Thymus (tissue), 14 donors: ENCODE measurements at places on chromosomes 5 and 9.

DNA sequence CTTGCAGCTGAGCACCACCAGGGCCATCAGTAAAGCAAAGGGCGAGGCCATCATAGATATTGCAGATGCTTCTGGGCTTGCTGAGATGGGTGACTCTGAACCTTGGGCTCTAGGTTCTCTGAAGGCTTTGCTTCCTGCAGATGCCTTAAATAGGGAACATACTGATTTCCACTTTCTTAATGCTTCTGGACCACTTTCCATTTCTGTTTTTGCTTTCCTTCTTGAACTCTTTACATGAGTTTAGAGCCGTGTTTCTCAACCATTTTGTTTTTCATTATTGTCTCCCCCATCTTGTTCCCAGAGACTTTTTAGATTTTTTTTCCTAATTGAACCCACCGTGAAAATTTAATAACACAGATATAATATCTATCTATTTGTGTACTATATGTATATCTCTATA lies at the start of gene IFNA13:
TSS of gene IFNA13 (minus strand) at position 101 of the 400 bp plus-strand sequence. CDS start at position 54, 47 bp downstream.
- H3K27me3 ChIP-seq = no peaks in the 10 kb centered on the region
- no peaks in the 10 kb centered on the region for H3K36me3 ChIP-seq
- no peaks in the 10 kb centered on the region for H3K4me1 ChIP-seq

DNA sequence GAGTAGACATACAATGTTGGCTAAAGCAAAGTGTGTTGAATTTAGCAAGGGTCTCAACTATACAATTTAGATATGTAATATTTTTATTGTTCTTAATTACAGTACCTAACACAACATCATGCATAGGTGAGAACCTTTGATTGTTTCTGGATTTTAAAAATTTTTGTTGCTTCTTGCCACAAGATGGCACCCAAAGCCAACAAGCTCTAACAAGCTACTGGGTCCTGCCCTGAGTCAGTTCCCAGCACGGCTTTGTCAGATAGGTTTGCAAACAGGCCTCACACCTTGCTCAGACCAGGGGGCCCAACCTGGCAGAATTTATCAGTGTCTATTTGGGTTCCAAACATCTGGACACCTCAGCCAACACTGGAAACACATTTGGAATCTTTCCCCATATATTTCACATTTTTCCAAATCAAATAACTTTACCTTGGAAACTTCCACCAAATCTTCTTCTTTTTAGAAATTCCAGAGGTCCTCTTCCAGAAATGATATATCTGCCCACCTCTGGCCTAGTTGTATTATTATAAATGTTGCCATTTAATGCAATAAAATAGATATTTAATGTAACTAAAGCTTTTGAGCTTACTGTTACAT lies 49.5 kb upstream of the EGFLAM start:
- no peaks in the 10 kb centered on the region for H3K36me3 ChIP-seq
- H3K27me3 ChIP-seq = peaks cover 2% of the 10 kb centered on the region
- DNase-seq = no peak
- no peak overlapping the region for H3K27ac ChIP-seq

DNA sequence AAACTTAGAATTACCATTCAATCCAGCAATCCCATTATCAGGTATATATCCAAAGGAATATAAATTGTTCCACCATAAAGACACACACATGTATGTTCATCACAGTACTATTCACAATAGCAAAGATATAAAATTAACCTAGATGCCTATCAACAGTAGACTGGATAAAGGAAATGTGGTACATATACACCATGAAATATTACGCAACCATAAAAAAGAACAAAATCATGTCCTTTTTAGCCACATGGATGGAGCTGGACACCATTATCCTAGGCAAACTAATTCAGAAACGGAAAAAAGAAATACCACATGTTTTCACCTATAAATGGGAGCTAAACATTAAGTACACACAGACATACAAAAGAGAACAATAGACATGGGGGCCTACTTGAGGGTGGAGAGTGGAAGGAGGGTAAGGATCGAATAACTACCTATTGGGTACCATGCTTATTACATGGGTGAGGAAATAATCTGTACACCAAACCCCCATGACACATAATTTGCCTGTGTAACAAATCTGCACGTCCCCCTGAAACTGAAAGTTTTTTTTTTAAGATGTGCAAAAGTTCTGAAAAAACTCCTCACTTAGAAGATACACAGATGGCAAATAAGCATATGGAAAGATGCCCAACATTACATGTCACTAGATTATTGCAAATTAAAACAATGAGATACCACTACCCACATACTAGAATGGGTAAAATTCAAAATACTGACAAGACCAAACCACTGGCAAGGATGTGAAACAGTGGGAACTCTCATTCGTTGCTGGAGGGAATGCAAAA lies 313.0 kb upstream of the CD180 start:
- H3K27me3 ChIP-seq = no peaks in the 10 kb centered on the region
- DNase-seq = no peak
- H3K36me3 ChIP-seq = no peaks in the 10 kb centered on the region
- no peak overlapping the region for H3K4me3 ChIP-seq
- no peak overlapping the region for H3K27ac ChIP-seq

GRCh38 chr9:89032173-89032572 lies 40.9 kb downstream of the S1PR3 start:
- no peaks in the 10 kb centered on the region for H3K27me3 ChIP-seq
- H3K4me3 ChIP-seq = no peak overlapping the region
- no peaks in the 10 kb centered on the region for H3K4me1 ChIP-seq
- H3K36me3 ChIP-seq = no peaks in the 10 kb centered on the region
- no peak overlapping the region for H3K27ac ChIP-seq

- H3K4me1 ChIP-seq = no peaks in the 10 kb centered on the region
- DNase-seq = no peak
- no peaks in the 10 kb centered on the region for H3K36me3 ChIP-seq
- no peaks in the 10 kb centered on the region for H3K27me3 ChIP-seq
- H3K27ac ChIP-seq = no peak overlapping the region
These were observed 11.9 kb downstream of the ROPN1L start for GRCh38 chr5:10453545-10453944.

- H3K4me1 ChIP-seq = peaks cover 6% of the 10 kb centered on the region
- no peak overlapping the region for H3K27ac ChIP-seq
- H3K27me3 ChIP-seq = no peaks in the 10 kb centered on the region
- H3K4me3 ChIP-seq = no peak overlapping the region
These were observed 437.5 kb downstream of the TMEM232 start for GRCh38 chr5:110288766-110289511.

- H3K27ac ChIP-seq = no peak overlapping the region
- H3K36me3 ChIP-seq = no peaks in the 10 kb centered on the region
- no peak for DNase-seq
- H3K4me3 ChIP-seq = no peak overlapping the region
- H3K27me3 ChIP-seq = no peaks in the 10 kb centered on the region
These were observed 29.7 kb downstream of the ACTBL2 start for GRCh38 chr5:57452885-57453284.

- H3K27me3 ChIP-seq = peaks cover 16% of the 10 kb centered on the region
- H3K4me1 ChIP-seq = peaks cover 3% of the 10 kb centered on the region
- H3K4me3 ChIP-seq = no peak overlapping the region
- H3K27ac ChIP-seq = no peak overlapping the region
These were observed 7.8 kb upstream of the KCNIP1 start for GRCh38 chr5:170495825-170496661.

GRCh38 chr5:30879887-30880286 lies 313.6 kb upstream of the CDH6 start:
- no peak overlapping the region for H3K4me3 ChIP-seq
- H3K4me1 ChIP-seq = no peaks in the 10 kb centered on the region
- DNase-seq = no peak
- H3K36me3 ChIP-seq = no peaks in the 10 kb centered on the region
- no peak overlapping the region for H3K27ac ChIP-seq

- peaks cover 21% of the 10 kb centered on the region for H3K27me3 ChIP-seq
- no peak for DNase-seq
- H3K4me1 ChIP-seq = peaks cover 21% of the 10 kb centered on the region
- H3K27ac ChIP-seq = no peak overlapping the region
- no peaks in the 10 kb centered on the region for H3K36me3 ChIP-seq
These were observed 98.9 kb upstream of the FCN2 start for GRCh38 chr9:134781591-134782302.

- no peak overlapping the region for H3K4me3 ChIP-seq
- H3K36me3 ChIP-seq = no peaks in the 10 kb centered on the region
- H3K4me1 ChIP-seq = no peaks in the 10 kb centered on the region
These were observed 176.1 kb upstream of the RASEF start for GRCh38 chr9:83238871-83239640.

DNA sequence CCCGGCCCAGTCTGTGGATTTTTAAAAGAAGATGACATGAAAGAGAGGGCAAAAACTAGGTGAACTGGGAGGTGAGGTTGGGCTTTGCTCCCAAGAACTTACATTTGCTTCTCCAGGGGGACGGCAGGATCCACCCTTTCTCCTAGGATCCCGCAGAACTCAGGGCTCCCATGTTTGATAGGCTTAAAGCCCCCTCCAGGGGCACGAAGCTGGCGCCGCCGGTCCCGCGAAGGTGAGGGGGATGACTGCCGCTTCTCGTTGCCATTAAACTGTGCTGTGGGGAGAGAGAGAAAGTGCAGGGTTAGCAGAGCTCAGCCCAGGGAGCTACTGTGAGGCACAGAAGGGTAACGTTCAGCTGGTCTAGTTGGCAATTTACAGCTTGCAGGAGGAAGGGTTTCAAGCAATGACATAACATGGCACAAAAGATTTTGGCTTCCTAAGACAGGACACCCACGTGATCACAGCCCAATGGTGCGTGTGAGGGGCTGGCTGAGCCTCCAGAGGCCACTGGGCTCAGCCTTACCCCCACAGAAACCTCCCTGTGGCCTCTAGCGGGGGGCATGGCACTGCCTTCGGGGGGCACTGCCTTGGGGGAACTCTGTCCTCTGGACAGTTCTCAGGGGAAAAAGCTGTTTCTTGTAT lies 52.0 kb upstream of the SLC25A51 start:
- DNase-seq = no peak
- no peaks in the 10 kb centered on the region for H3K36me3 ChIP-seq
- peaks cover 3% of the 10 kb centered on the region for H3K4me1 ChIP-seq

- no peaks in the 10 kb centered on the region for H3K4me1 ChIP-seq
- H3K27ac ChIP-seq = no peak overlapping the region
- H3K27me3 ChIP-seq = no peaks in the 10 kb centered on the region
- DNase-seq = no peak
- no peak overlapping the region for H3K4me3 ChIP-seq
- H3K36me3 ChIP-seq = no peaks in the 10 kb centered on the region
These were observed 181.3 kb upstream of the TUT7 start for GRCh38 chr9:86535406-86535915.

DNA sequence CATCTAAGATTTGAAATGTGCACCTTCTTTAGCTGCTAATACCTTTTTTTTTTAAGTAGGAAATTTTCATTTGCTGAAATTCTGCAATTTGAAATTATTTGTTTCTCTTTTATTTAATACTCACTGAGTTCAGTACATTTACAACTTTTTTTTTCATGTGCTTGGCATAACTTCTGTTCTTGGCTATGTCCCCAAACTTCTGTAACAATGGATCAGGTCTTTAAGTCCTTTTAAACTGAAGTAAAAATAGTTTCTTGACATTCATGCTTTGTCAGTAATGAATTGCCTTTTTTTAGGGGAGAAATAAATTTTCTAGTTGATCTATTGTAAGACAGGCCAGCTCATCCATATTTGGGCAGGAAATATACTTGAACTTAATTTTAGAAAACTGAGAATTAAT lies 41.5 kb downstream of the EDIL3 start:
- no peak overlapping the region for H3K4me3 ChIP-seq
- no peaks in the 10 kb centered on the region for H3K36me3 ChIP-seq
- no peaks in the 10 kb centered on the region for H3K27me3 ChIP-seq

DNA sequence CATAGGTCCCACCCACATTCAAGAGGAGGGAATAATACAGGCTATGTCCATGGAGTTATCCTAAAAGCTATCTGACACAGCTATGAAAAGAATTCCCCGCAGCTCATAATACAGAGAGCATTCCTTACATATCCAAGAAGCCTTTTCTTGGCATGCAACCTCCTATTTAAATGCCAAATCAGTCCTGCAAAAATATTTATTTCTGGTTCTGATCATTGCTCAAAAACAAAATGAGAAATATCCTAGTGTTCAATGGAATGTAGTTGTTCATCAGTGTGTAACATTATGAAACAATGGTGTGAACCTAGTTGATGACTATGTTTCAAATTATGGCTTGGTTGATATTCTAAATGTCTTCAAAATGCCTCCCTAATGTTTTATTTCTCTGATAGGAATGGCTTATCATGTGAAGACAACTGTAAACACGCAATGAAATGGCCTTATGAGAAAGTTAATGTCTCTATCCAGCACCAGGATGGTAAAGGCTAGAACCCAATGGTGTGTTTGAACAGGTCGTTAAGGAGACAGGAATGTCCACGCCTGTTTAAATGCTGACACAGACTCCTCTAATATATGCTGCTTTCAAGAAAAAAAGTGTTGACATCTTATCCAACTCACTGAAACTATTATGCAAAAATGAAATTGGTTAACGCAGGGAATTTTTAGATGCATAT lies 126.7 kb upstream of the CDH6 start:
- H3K27ac ChIP-seq = no peak overlapping the region
- no peak overlapping the region for H3K4me3 ChIP-seq
- no peaks in the 10 kb centered on the region for H3K36me3 ChIP-seq

GRCh38 chr9:104263942-104264341 lies 169.8 kb downstream of the SMC2 start:
- H3K4me1 ChIP-seq = no peaks in the 10 kb centered on the region
- no peak for DNase-seq
- no peak overlapping the region for H3K4me3 ChIP-seq
- H3K27ac ChIP-seq = no peak overlapping the region
- no peaks in the 10 kb centered on the region for H3K36me3 ChIP-seq
- no peaks in the 10 kb centered on the region for H3K27me3 ChIP-seq

DNA sequence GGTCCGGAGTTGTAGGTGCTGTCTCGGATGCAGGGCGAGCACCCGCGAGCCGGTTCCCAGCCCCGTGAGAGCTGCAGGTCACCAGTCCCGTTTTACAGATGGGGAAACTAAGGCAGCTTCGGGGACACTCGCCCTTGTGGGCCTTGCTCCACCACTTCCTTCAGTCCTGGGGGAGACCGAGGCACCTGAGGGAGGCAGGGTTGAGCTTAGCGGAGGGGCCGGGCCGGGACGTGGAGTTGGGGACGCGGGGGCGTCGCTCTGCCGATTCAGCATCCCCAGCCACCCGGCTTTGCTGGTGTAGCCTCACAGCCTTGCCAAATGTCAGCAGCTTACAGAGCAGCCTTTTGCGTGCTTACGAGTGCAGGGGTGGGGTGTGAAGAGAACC lies 530 bp downstream of the BBLN start:
- peak; percentile 27 for DNase-seq
- no peaks in the 10 kb centered on the region for H3K27me3 ChIP-seq
- peak overlapping the region; percentile 85 for H3K27ac ChIP-seq
- peak overlapping the region; percentile 80 for H3K4me3 ChIP-seq

DNA sequence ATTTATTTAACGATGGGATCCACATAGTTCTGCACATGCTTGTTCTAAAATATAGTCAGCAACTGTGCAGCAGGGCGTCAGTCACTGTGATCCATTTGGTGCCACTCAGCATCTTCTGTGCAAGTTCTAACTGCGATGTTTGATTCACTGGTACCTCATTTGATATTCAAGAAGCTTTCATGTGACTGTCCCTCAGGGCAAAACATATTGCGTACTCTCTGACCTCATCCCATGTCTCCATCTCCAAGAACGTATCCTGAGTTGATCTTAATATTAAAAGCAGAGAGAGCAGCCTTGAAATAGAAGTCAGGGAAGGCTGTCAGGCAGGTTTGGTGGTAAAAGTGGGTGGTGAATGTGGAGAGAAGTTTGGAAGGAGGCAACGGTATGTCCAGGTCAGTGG lies 116.5 kb upstream of the ATP10B start:
- no peaks in the 10 kb centered on the region for H3K36me3 ChIP-seq
- H3K4me3 ChIP-seq = no peak overlapping the region
- H3K27ac ChIP-seq = no peak overlapping the region
- no peak for DNase-seq
- no peaks in the 10 kb centered on the region for H3K4me1 ChIP-seq

GRCh38 chr5:94705427-94705826 lies 87.0 kb downstream of the SLF1 start:
- H3K4me3 ChIP-seq = no peak overlapping the region
- DNase-seq = no peak
- H3K4me1 ChIP-seq = peaks cover 5% of the 10 kb centered on the region
- no peak overlapping the region for H3K27ac ChIP-seq
- peaks cover 32% of the 10 kb centered on the region for H3K36me3 ChIP-seq
